ENCODE measurements at places on chromosomes 11 and 22.

GRCh38 chr22:45594123-45594941 lies 77.3 kb upstream of the ATXN10 start:
- no peak for DNase-seq

- no peak for DNase-seq
Measured at GRCh38 chr11:115505175-115505574, 960 bp upstream of the CADM1 start.

GRCh38 chr11:100927579-100927978 lies 202.0 kb downstream of the PGR start:
- no peak for DNase-seq

DNA sequence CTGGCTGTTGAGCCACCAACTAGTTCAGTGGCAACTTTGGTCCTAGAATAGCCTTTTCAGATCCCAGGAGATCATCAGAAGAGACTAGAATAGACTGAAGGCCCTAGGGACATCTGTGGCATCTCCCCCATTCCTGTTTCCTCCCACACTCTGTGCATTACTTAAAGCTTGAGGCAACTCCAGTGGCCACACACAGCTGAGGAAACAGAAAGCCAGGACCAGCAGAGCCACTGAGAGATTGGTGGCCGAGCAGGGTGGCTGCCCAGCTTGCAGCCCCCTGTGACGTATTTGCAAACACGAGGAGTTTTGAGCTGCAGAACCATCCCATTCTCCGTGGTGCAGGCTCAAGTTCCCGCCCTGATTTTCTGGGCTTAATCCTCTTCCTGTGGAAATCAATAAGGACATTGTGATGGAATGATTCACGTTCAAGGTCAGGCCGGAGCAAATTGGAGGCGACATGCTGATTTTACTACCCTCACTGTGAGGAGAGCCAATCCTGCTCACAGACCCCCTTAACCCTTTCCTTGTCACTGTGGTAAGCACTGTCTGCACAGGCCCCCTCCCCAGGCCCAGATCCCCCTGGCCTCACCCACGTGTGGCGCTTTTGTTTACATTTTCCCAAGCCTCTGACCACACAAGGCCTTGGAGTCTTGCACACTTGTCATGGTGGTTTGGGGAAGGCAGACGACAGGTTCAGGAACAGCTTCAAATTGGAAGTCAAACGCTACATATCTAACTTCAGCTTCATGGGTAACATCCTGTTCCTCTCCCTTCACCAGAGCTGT lies 69.1 kb upstream of the MYOD1 start:
- DNase-seq = no peak

GRCh38 chr11:57248780-57249383 lies 11.8 kb upstream of the APLNR start:
- DNase-seq = no peak

- no peak for DNase-seq
Measured at GRCh38 chr11:107679255-107680024, 32.4 kb downstream of the SLN start.

GRCh38 chr11:35042224-35042623 lies 96.7 kb upstream of the CD44 start:
- no peak for DNase-seq

DNA sequence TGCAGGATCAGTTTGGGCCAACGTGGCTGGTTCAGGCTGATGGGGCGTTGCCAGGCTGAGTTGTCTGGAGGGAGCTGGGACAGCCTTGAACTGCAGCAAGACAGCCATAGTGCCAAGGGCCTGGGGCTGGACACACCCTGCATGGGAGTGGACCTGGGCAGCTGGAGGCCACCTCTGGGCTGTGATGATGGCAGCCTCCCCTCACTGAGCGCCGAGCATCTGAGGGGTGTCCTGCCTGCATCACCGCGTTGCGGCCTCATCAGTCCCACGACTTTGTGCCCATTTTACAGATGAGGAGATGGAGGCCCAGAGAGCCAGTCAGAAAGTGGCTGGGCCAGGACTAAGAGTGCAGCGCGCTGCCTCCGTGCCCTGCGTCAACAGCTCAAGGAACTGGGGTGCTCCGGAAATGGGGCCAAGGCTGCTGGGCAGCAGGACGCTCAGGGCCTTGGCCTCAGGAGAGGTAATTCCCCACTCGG lies 590 bp upstream of the TSPO start:
- DNase-seq = no peak

DNA sequence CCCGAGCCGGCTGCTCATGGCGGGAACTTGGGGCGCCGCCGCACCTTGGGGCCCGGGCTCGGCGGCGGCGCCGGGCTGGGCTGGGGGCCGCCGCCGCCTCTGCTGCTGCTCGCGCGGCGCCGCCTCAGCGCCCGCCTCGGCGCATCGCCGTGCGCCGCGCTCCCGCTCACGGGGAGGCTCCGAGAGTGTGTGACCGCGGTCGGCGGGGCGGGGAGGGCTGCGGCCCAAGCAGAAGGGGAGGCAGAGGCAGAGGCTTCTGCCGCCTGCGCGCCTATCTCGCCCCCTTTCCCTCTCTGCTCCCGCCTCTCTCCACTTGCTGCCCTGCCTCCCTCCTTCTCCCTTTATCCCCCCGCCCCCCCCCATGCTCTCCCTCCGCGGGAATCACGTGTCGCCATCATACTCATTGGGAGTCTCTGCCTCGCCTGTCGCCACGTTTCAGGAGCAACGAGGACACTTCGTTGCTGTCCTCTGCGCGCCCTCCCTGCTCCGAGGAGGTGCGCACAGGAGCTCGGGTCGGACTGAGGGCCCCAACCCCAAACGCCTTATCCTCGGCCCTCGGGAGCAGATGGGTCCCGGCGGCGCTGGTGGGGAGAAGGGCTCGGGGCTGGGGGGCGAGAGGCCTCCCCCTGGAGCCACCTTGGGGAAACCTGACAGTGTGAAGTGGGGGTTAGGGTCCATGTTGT lies at the start of gene GUCY1A2:
TSS of gene GUCY1A2 (minus strand) at position 258 of the 683 bp plus-strand sequence. CDS start 421 bp downstream, outside the sequence.
- DNase-seq = no peak

DNA sequence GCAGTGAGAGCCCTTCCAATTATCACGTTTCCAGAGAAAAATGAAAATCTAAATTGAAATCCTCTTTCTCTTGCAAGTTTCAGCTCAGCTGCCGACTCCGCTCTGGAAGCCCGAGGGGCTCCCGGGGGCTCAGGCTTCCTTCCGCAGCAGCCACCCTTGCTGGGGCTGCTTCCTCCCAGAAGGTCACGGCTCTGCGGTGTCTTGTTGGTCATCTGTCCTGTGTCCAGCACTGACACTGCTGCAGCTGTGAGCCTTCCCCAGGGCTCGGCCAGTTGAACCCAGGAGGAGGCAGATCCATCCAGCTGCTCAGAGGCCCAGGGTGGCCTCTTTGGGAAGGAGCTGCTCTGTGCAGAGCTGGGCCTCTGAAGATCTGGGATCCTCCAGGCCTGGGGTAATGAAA lies 1337.2 kb downstream of the TBC1D22A start:
- DNase-seq = no peak

GRCh38 chr11:31757260-31757835 lies 53.8 kb downstream of the PAX6 start:
- DNase-seq = no peak

DNA sequence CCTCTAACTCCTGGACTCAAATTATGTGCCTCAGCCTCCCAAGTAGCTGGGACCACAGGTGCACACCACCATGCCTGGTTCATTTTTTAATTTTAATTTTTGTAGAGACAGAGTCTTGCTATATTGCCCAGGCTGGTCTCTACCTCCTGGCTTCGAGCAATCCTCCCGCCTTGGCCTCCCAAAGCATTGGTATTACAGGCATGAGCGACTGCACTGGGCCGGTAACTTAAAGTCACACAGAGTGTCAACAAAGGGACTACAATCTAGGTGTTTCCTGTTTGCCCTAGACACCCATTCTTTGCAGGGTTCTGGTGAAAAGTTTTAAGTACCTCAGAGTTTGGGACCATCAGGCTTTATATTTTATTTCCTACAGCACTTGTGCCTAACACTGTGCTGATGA lies 8.4 kb downstream of the UVRAG start:
- no peak for DNase-seq

DNA sequence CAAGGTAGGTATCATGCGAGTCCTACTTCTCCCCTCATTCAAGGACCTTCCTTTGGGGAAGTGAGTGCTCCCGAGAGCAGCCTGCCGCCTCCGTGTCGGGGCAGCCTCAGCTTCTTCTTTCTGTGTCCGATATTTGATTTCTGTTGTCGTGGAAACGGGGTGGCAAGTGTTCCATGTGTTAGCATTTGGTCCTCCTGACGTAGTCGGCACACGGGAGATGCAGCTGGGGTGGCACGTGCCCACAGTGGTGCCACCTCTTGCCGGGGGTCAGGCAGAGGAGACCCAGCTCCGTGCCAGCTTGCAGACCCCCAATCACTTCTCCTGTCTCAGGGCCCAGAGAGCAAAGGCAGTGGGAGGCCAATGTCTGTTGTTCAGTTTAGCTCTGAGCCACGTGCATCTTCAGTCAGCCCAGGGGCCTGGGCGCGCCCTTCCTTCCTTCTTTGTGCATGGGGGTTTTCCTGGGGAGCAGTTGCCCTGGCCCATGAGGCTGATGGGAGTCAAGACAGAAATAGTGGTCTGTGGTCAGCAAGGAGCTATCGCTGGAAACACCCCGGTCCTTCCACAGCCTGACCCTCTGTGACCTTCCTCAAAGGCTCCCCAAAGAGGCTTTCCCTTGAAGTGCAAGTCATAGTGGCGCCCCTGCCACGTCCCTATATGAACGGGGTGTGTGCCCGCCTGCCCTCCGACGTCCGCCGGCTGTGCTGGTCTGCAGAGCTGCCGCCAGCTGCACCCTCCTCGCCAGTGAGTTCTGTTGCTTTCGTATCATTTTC lies 44.5 kb downstream of the PARVB start:
- peak; percentile 20 for DNase-seq

DNA sequence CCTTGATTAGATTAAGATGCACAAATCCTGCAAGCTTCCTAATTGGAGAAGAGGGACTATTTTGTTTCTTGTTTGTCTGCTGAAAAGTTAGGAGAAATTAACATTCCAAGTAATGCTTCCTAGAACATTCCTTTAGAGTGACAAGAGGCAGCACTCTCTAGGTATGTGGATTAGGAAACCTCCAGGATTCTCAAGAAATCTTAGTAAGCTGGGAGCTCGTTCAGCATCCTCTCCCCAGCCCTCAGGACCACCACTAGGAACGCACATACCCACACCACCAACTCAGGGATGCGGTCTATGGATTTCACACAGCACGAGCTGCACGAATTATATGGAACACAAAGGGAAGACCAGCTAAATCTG lies 52.9 kb downstream of the NCAPD3 start:
- no peak for DNase-seq

GRCh38 chr11:27421819-27422494 lies 50.6 kb downstream of the LGR4 start:
- no peak for DNase-seq

DNA sequence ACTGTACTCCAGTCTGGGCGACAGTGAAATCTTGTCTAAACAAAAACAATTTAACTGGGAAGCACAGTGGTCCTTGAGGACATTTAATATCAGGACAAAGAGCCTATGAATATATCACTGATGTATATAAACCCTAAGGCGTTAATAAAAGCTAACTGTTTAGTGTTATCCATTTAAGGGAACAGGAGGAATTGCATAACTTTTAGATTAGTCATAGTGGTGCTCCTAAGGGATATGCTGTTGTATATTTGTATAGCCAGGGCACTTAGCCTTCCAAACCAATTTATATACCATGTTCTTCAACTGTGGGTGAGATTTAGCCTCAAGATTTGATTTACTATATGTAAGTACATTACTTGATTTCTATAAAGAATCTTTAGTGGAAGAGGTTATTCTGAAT lies 3.0 kb upstream of the CHEK1 start:
- no peak for DNase-seq

- no peak for DNase-seq
Measured at GRCh38 chr22:28379951-28380350, 299.7 kb downstream of the TTC28 start.

DNA sequence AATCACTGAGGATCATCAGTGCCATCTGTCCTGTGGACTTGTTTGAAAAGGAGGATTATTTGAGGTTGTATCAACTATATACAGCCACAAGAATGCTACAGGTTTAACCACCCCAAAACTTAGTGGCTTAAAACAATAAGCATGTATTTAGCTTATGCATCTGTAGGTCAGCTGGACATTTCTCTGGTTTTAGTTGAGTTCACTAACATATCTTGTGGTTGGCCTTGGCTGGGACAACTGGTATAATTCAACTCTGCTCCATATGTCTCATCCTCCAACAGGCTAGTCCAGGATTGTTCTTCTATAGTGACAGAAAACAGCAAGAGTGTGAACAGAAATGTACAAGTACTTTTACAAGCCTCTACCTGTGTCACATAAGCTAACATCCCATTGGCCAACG lies 49.9 kb upstream of the SOX6 start:
- no peak for DNase-seq

DNA sequence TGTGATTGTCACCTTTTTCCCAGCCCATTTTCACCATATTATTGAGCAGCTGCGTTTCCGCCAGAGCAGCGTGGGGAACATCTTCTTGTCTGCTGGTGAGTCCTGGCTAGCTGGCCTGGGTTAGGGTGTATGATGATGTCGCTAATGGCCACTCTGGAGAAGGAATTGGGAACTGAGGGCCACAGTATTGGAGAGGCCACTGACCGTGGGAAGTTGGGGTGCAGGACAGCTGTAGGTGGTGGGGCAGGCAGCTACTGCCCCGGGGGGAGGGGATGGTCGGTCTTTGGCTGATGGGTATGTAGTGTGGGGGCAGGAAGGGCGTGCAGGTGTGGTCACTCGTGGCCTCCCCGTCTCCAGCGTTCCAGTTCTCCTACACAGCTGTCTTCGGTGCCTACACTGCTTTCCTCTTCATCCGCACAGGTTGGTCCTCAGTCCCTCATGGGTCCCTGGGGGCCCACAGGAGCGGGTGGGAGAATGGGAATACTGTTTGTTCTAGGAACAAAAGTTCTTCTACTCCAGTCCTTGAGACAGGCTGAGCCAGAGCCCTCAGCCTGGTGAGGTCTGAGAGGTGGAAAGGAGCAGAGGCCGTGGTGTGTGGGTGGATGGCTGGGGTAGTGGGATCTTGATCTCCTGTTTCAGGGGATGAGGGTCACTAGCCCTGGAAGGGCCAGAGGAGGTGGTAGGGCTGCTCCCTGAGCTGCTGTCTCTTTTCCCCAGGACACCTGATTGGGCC lies 2.1 kb downstream of the RCE1 start:
- DNase-seq = no peak

GRCh38 chr11:68133761-68134160 lies 12.6 kb upstream of the CHKA start:
- no peak for DNase-seq
